Cerebellum (tissue), 4 donors: ENCODE measurements at places on chromosomes 11 and 22. TPM values are rescaled to one million over a fixed set of nuclear protein-coding genes. Genes with fewer than 3 reads are reported as not detected.
A peak's percentile ranks its signal among the peaks of the same experiment; 100 is the strongest.

Gene OR2D2
- total RNA-seq: 4.8 TPM

DNA sequence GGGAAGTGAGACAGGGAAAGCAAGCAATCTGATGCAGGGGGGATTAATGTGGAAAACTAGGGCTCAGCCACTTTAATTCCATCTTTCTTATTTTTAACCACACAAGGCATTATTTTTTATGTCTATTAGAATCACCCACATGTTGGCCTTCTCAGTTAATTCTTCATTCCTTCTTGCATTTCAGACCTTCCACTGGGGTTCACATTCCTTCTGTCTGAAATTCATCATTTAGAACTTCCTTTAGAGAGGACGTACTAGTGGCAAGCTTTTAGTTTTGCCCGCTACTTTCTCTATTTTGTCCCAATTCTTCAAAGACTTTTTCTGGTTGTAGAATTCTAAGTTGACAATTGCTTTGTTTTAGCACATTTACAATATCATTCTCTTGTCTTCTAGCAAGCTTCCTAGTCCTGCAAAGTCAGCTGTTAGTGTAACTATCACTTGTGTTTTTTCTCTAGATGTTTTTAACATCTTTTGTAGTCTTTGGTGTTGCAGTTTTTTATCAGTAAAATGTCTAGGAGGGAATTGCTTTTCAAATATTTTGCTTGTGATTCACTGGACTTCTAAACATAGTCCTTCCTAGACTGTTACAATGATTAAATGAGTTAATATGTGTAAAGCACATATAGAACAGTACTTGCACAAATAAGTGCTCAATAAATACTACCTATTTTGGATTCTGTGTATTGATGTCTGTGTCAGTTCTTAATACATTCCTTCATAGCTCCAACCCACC lies 5.5 kb upstream of the NNMT start:
- DNase-seq: no peak

DNA sequence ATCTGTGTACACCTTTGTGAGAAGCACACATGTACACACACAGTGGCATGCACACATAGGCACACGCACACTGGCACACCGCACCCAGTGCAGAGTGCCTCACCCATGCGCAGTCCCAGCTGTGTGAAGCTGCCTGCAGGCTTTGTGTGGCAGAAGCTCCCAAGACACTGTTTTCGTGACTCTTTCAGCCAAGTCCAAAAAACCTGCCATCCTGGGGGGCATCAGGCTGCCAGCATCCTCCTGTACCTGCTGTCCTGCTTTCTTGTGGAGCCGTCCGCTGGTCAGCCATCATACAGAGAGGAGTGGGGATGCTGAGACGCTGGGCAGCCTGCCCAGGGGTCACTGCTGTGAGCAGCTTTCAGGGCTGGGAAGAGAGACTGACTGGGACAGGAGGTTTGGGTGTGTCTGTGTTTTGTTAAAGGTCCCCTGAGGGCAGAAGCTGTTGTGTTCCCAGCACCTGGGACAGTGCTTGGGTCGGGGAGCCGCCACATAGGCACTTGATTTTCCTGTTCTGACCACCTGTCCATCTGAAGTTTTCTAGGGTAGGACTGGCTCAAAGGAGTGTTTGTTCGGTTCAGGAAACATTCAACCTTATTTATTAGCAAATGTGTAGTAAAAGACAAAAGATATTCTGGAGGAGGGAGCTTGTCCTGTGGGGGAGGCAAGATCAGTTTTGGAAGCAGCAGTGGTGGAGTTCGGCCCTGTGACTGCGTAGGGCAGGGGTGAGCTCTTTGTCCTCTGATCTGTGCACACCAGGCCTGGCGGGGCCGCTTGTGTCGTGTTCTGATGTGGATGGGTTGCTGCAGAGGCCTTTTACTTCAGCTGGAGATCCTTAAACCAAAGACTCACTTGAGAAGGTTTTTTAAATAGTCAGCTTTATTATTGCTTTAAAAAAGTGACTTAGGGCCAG lies 29.7 kb downstream of the AP2A2 start:
- peak; percentile 57 for DNase-seq

- no peak for DNase-seq
Measured at GRCh38 chr11:38718049-38718448, 2120.0 kb upstream of the RAG2 start.

- DNase-seq: peak; percentile 13
Measured at GRCh38 chr22:35204807-35205775, 52.2 kb upstream of the HMGXB4 start.

DNA sequence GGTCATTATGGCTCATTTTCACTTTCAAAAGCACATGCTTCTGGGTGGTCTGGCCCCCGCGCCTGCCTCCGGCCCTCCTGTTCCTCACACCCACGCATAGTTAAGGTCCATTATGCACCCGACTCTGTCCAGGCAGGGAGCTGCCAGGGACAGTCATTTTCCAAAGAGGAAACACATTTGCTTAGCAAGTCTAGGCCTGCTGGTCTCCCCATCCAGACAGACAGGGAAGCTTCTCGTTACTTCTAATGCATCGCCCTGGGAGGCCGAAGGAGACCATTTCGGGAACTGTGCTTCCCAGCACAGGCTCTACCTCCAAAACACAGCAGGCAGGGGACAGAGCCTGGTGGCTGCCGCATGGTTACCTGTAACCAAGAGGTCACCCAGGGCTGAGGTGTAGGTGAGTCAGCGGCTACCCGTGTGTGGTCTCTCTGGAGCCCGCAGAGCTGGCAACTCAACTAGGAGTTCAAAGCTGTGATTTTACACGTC lies 87.1 kb upstream of the SHANK2 start:
- DNase-seq: no peak

- DNase-seq: peak; percentile 36
Measured at GRCh38 chr22:28112548-28113043, 193.5 kb upstream of the PITPNB start.
